ENCODE measurements at places on chromosomes 11 and 22.

DNA sequence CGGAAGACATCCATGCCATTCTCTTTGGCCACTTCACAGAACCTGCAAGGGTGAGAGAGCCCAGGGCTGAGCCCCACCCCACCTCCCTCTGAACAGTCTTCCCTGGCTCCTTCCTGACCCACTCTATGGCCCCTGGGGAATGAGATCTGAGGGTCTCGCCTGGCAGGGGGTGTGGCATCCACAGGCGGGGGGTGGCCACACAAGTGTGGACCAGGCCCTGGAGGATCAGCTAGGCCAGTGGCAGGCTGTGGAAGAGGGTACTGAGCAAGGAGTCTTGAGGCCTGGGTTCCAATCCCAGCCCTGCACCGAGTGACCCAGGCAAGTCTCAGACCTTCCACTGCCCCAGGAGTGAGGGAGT lies 5.6 kb upstream of the LRFN4 start:
- no peak for DNase-seq

DNA sequence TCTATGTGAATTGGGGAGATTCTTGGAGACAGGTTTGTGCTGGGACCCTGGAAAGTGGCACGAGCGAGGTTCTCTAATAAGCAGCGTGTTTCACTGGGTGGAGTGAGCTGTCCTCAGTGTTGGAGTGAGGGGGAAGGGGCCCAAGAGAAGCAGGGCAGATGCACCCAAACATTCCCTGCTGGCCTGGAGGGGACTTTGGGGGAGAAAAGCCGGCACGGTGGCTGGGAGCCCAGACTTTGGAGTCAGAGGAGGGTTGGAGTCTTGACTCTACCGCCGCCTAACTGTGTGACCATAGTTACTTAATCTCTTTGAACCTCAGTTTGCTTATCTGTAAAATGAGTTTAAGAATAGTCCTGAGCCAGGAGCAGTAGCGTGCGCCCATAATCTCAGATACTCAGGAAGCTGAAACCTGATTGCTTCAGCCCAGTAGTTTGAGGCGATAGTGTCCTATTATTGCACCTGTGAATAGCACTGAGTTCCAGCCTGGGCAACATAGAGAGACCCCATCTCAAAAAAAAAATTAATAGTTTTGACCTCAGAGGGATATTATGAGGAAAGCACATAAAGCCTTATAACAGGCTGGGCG lies 614 bp downstream of the NR1H3 start:
- DNase-seq, result no peak

- DNase-seq, result no peak
Measured at GRCh38 chr11:119144825-119145486, 3.9 kb upstream of the ABCG4 start.

DNA sequence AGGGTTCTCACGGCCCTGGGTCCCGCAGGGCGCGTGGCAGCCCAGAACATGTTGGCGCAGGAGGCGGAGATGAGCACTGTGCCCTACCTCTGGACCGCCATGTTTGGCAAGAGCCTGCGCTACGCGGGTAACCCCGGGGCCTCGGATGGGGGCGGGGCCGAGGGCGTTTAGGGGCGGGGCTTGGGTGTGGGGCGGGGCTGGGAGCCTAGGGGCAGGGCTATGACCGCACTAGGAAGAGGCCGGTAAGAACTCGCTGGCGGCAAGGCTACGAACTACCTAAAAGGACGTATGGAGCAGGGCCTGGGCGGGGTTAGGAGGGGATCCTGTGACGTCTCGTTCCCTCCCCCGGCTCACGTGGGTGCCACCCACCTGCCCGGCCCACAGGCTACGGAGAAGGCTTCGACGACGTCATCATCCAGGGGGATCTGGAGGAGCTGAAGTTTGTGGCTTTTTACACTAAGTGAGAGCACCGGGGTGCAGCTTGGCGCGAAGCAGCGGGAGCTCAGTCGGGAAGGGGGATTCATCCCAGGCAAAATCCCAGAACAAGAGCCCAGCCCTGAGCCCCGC lies 2.8 kb upstream of the LZTR1 start:
- peak; percentile 36 for DNase-seq

- DNase-seq, result no peak
Measured at GRCh38 chr22:39418696-39419095, 19.1 kb downstream of the TAB1 start.

DNA sequence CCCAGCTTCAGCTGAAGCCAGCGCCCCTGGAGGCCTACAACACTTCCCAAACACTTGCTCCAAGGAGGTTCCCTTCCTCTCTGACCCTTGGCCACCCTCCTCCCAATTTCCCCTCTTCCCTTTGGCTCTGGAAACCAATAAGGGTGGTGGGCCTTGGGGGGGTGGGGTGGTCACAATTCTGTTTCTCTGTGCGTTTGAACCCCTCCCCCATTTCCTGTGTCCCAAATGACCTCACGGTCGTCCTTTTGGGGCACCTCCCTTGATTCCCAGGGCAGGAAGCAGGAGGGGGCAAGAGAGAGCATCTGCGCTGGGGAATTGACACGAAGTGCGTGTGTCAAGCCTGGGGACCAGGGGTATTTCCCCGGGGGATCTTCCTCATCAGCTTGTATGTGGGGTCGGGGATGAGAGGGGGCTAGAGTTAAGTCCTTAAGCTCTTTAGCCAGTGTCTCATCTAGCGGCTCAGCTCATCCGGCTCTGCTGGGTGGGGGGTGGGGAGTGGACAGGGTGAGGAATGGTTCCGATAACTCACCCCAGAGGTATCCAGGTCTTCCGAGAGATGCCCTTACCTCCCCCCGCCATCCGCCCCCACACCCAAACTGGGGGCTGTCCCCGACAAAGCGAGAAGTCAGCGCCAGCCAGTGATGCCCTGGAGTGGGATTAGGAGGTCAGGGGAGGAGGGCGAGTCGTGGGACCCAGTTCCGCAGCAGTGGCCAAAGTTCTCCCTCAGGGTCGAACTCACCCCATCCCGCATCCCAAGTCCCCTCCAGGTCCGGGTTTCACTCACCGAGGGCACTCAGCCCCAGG lies 587 bp downstream of the ESAM start:
- DNase-seq, result no peak

GRCh38 chr11:33542921-33543320 lies 157.7 kb downstream of the C11orf91 start:
- no peak for DNase-seq

- no peak for DNase-seq
Measured at GRCh38 chr11:26297189-26297975, 34.5 kb upstream of the ANO3 start.

DNA sequence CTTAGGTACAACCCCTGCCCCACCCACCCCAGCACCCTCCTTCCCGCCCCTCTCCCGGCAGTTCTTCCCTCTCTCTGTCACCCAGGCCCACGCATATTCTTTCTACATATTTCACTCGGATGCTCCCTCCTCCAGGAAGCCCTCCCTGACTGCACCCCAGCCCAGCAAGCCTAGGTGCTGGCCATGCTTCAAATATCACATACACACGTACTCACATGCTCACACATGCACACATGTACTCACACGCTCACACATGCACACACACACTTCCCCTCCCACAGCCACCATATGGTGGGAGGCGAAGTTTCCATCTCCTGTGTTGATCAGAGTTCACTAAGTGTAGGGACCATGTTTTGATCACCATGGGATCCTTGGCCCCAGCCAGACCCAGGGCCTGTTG lies 90.4 kb downstream of the WNT7B start:
- DNase-seq, result no peak

- DNase-seq, result no peak
Measured at GRCh38 chr11:33059331-33060007, 20.1 kb downstream of the TCP11L1 start.

GRCh38 chr11:114256176-114256966 lies 39.8 kb upstream of the NNMT start:
- DNase-seq, result no peak

Measured in T-helper 22 cell (primary cell).